Stimulated activated CD8-positive, alpha-beta memory T cell treated with anti-CD3 and anti-CD28 coated beads, Interleukin-4, amount 100 ng/mL, for 1 hour (primary cell): ENCODE measurements at places on chromosomes 16 and 17.

- no peak for DNase-seq
Measured at GRCh38 chr16:50490828-50491227, 57.4 kb upstream of the NKD1 start.

DNA sequence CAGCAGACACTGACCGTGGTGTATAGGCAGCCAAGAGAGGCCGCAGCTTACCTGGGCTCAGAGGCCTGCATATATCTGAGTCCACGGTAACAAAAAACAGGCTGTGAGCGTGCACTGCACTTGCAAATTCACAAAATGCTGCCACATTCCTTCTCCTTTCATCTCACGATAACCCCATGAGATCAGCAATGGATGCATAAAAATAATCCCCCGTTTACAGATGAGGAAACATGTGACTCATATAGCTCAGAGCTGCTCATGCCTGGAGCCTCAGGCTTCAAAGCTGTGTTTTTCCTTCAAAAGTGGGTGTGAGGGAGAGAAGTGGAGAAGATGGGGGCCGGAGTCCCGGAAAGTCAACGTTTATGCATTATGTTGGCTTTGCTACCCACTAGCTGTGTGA is 118.3 kb upstream of the FOXF1 start:
- no peak for DNase-seq

DNA sequence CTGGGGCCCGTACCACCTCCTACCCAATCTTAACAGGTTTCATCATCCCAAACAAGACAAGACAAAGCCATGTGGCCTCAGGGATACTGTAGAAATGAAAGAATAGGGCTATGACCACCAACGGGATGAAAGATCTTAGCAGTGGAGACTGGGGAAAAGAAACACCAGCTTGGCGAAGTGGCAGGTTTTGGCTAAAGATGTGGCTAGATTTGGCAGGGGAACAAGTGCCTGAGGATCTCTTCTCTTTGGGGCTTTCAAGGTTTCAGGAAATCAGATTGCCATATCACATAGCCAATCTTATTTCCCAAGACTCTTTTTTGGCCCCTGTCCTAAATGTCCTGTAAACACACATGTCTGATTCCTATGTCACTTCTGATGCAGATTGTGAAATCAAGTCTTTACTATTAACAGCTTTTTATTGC is 6.9 kb downstream of the KRT24 start:
- DNase-seq = no peak

DNA sequence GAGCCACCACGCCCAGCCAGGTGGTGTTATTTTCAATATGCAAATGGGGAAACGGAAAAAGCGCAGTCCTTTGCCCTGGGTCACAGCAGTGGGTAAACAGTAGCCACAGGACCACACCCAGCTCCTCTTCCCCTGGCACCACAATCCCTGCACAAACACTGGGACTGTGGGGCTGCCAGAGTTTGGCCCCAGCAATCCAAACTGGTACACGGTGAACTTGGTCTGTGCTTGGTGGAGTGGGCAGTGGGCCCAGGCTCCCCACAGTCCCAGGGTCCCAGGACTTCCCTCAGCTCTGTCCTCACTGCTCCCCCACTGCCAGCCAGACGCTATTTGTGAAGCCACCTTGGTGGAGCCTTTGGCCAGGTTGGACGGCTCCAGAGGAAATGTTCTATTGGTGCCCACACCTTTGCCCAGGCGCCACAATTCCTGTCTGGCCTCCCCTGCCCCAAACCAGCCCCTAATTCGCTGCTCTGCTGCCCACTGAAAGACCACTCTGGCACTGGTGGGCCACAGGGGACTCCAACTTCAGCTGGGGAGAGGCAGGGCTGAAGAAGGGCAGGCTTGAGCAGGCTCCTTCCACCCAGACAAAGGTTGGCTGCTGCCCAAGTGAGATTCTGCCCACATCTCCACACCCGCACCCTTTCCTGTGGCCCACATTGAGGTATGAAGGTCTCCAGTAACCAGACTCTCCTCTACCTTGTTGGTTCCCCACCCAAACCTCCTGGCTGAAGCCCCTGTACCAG is 2.1 kb downstream of the CHAD start:
- DNase-seq = no peak

- DNase-seq = no peak
Measured at GRCh38 chr16:55539488-55539887, 27.0 kb upstream of the CAPNS2 start.

GRCh38 chr17:75694536-75694935 is 26.7 kb upstream of the ITGB4 start:
- DNase-seq = no peak

- no peak for DNase-seq
Measured at GRCh38 chr16:11395008-11395948, 50.0 kb downstream of the RMI2 start.

GRCh38 chr17:79835953-79836509 is 3.2 kb downstream of the CBX4 start:
- DNase-seq = no peak

- DNase-seq = no peak
Measured at GRCh38 chr17:64128787-64129514, 993 bp downstream of the ERN1 start.

DNA sequence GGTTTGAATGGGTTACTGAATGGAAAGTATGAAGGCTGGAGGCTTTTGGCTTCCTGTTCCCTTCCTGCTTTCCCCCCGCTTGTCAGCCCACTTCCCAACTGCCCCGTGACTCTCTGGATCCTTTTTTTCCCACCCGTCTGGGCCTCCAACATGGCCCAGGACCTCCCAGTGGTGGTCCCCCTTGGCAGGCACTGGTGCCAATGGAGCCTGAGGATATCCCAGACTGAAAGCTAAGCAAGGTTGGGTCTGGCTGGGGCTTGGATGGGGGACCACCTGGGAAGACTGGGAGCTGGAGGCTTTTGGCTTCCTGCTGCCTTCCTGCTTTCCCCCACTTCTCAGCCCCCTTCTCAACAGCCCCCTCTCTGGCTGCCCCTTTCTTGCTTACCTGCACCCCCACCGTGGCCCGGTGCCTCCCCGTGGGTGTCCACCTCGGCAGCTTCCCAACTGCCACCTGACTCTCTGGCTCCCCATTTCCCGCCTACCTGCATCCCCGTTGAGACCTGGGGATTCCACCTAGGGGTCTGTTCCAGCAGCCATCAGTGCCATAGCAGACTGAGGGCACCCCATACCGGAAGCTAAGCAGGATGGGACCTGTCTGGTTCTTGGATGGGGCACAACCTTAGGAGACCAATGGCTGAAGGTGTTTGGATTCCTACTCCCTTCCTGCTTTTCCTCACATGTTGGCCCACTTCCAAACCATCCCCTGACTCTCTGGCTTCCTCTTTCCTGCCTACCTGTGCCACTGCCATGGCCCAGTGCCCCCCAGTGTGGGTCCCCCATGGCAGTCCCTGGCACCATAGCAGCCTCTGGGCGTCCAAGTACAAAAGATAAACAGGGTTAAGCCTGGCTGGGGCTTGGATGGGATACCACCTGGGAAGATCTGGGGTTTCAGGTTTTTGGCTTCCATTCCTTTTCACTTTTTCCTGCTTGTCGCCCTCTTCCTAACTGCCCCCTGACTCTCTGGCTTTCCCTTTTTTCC is 2295.3 kb downstream of the TP53TG3F start:
- no peak for DNase-seq

GRCh38 chr17:30086896-30087295 is 29.7 kb upstream of the NSRP1 start:
- no peak for DNase-seq

GRCh38 chr16:3838600-3839401 is 41.7 kb downstream of the CREBBP start:
- DNase-seq = no peak

DNA sequence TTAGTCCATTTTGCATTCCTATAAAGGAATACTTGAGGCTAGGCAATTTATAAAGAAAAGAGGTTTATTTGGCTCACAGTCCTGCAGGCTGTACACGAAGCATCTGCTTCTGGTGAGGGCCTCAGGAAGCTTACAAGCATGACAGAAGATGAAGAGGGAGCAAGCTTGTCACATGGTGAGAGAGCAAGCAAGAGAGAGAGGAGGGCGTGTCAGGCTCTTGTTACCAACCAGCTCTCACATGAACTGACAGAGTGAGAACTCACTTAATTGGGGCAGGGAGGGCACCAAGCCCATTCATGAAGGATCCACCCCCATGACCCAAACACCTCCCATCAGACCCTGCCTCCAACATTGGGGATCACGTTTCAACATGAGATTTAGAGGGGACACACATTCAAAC is 1.6 kb downstream of the CHCT1 start:
- DNase-seq = no peak

DNA sequence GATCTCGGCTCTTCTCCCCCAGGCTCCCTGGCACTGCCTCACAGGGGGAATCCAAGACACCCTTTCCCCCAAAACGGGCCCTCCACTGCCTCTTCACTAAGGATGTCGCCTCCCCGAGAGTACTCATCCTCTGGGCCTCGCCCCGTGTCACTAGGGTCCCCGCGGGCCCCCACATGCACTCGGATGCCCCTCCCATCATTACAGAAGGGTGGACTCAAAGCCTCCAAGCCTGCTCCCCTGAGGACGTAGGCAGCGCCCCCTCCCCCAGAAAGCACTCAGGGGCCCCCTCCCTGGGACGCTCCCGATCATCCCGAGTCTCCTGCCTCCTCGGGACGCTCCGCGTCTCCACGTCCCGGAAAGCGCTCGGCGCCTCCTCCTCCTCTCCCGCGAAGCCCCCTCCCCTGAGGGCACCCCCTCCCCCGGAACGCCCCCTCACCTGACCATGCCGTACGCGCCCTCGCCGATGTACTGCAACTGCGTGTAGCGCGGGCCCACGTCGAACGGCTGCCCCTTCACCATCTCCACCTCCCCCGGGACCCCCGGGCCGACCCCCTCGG is 338 bp downstream of the MAPK3 start:
- DNase-seq = no peak

DNA sequence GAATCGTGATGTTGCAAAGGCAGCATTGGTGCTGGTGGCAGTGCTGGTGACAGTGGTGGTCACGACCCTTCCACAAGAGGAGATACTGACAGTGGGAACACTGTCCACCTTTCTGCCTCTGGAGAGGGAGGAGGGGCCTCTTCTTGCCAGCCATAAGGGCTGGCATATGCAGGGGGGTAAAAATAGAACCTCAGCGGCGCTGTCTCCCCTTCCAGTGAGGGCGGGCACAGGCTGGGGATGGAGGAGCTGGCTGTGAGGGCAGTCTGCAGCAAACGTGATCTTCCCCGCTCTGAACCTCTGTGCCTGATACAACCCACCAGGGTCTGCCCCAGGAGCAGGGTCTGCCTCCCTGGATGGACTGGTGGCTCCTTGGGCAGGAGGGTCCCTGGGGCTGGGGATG is 3.4 kb downstream of the RAP1GAP2 start:
- no peak for DNase-seq

GRCh38 chr17:29393436-29393835 is 3.3 kb downstream of the TAOK1 start:
- DNase-seq = no peak

DNA sequence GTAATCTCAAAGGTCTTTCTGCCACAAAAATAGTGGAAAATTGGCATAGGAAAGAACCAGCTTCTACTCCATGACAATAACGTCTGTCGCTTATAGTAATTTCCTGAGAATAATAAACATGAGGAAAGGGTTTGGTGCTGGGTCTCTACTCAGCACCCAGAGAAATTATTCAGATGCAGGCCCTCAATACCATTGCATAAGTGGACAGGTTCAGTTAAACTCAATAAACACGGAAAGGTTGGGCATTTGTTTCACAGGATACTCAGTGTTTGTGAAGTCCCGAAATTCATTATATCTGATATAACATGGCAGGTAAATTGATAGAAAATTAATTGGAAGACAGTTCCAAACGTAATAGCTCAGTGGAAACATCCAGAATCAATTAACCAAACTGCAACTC is 254.0 kb downstream of the CNTNAP4 start:
- no peak for DNase-seq

DNA sequence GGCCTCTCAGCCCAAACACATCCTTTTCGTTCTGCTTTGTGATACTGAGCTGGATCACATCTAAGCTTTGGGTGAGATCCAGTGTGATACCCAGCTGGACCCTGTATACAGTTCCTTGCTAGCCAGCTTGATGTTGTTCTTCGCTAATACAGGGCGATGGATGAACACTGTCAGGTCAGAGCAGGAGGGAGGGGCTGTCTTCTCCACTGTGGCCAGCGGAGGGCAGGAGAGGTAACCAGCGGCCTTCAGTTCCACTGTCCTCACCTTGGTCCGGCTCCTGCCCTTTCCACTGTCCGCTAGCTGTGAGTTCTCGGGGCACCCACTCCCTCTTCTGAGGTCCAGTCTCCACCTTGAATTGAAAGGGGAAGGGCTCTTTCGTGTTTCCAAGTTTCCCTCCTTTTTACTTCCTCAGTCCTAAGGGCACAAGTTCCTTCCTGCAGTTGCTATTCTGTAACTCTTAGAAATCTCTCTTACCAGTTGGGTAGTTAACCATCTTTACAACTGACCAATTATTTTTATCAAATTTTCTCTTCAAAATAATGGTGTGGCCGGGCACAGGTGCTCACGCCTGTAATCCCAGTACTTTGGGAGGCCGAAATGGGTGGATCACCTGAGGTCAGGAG is 3.0 kb upstream of the ZNF213 start:
- DNase-seq = no peak

DNA sequence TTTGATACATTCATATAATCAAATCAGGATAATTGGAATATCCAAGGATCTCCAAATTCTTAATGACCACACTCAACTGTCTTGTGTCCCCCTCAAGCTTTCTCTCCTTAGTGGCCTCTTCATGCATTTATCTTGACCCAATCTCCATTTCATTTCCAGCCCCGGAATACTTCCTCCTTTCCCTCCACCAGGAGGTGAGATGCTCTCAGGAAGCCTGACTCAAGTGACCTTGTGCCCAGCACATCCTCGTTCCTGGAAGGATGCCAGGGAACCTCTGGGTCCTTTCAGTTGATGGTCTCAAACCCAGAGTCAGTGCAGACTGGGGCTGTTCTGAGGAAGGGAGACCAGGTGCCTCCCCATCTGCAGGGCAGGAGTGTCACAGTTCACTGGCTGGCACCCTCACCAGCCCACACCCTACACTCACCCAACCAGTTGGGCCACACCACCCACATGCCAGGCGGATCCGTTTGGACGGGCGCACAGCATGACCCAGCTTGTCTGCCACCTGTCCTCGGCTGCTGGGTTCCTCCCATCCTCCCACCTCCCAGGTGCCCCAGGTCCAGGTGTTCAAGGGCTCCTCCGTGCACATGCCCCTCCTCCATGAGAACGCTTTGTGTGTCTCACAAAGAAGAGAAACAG is 14.0 kb upstream of the EMP2 start:
- no peak for DNase-seq

- DNase-seq = no peak
Measured at GRCh38 chr17:55186937-55187770, 77.6 kb upstream of the HLF start.

DNA sequence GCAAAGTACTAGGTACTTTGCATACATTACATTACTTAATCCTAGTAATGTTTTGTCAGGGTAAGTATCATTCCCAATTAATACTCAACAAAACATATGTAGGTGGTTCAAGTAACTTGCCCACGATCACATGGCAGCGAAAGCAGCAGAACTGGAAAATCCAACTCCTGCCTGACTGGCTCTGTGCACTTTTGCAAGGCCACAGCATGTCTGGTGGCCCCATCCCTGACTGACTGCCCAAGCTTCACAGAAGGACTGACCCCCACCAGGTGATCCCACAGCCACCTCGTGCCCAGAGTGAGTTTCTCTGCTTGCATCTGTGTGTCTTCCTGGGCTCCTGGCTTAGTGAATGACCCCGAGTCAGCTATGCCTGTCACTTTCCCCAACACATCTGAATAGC is 11.4 kb downstream of the CNP start:
- no peak for DNase-seq
